Heart left ventricle (tissue), 16 donors: ENCODE measurements at places on chromosomes 2 and 18. TPM values are rescaled to one million over a fixed set of nuclear protein-coding genes. Genes with fewer than 3 reads are reported as not detected.

Gene PTPN18
- total RNA-seq, result 11.1 TPM

DNA sequence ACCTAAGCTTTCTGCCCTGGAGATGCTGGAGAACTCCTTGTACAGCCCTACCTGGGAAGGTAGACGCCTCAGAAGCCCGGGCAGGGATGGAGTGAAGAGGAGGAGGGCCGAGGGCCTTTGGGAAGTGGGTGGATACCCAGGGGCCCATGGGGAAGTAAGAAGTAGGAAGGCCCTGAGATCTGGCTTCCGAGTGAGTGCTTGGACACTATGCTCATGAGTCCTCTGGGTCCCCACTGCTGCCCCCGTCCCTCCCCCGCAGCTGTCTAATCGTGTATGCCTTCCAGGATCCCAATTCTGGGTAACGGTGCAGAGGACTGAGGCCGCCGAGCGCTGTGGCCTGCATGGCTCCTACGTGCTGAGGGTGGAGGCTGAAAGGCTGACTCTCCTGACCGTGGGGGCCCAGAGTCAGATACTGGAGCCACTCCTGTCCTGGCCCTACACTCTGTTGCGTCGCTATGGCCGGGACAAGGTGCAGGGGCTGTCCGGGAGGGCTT is 1.1 kb downstream of the DOK1 start:
- no peak for DNase-seq

- no peak for DNase-seq
Observed at GRCh38 chr2:54927085-54927750, 123.0 kb downstream of the RTN4 start.

- DNase-seq, result no peak
Observed at GRCh38 chr2:47265158-47265557, 110.0 kb upstream of the STPG4 start.

GRCh38 chr2:237153181-237153580 is 67.5 kb downstream of the COPS8 start:
- no peak for DNase-seq

DNA sequence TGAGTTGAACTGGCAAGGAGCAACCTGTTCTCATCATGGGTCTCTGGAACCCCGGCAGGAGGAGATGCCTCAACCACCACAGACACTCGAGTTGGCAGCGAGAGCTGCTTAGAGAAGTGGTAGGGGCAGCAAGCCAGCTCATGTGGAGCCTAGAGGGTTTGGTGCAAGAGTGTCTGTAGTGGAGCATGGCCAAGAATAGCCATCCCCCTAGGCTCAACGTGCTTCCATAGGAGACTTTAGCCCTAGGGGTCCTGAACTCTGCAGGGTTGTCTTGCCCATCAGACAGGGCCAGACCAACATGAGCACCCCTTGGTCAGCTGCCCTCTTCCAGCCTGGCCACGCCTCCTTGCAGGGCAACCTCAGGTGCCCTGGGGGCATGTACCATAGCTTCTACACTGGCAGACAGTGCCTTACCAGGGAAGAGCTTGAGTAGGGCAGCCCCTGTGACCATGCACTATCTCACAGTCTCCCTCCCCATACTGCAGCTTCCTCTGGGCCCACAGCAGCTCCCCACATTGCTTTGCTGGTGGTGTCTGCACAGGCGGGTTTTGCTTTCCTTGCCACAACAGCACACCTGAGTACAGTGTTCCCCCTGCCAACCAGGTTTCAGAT is 187.1 kb downstream of the EXOC6B start:
- peak; percentile 30 for DNase-seq

DNA sequence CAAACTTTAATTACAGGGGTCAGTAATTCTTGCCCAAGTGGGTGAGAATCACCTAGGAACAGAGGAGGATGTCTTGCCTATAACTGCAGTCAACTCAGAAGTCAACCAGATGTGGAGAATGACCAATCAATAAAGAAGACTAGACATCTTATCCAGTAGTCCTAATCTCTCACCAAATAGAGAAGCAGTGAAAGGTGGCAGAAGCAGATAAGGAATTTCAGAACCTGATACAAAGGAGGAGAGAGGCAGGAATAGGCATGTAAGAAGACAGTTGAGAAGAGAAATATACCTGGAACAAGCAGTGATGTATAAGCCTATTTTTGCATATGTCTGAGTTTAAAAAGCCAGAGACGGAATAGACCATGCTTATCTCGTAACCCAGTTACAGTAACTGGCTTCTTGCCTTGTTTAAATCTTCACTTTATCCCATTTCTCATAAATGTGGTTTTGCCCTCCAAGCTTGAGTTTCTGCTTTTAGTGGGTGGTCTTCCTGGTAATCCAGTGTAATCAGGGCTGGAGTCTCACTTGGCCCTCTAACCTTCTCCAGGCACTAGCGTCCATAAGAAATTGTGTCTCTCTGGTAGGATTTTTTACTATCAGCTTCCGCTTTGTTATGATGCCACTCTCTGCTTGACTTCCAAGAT is 401.0 kb downstream of the SUCLG1 start:
- DNase-seq, result no peak

Gene OTOS
- not detected for total RNA-seq

Gene SPATA3
- total RNA-seq, result not detected

Gene CHRNG
- total RNA-seq, result not detected

- DNase-seq, result no peak
Observed at GRCh38 chr2:44553456-44553855, 191.7 kb downstream of the CAMKMT start.

- DNase-seq, result no peak
Observed at GRCh38 chr2:37809525-37809924, 115.6 kb upstream of the RMDN2 start.

DNA sequence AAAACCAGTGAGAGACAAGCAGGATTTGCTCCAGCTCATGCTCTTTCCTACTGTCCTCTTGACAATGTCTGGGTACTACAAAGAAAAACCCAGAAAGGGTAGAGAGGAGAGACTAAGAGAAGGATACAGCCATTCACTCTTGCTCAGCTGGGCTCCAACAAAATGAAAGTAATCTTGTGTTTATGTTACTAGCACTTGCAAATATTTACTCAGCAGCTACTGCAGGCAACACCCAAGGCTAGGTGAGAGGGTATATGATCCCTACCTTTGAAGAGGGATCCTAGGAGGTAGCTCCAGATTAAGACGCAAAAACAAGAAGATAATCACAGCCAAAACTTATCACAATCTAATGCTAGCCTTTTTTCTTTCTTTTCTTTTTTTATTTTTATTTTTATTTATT is 329.6 kb upstream of the ACVR2A start:
- DNase-seq, result no peak

DNA sequence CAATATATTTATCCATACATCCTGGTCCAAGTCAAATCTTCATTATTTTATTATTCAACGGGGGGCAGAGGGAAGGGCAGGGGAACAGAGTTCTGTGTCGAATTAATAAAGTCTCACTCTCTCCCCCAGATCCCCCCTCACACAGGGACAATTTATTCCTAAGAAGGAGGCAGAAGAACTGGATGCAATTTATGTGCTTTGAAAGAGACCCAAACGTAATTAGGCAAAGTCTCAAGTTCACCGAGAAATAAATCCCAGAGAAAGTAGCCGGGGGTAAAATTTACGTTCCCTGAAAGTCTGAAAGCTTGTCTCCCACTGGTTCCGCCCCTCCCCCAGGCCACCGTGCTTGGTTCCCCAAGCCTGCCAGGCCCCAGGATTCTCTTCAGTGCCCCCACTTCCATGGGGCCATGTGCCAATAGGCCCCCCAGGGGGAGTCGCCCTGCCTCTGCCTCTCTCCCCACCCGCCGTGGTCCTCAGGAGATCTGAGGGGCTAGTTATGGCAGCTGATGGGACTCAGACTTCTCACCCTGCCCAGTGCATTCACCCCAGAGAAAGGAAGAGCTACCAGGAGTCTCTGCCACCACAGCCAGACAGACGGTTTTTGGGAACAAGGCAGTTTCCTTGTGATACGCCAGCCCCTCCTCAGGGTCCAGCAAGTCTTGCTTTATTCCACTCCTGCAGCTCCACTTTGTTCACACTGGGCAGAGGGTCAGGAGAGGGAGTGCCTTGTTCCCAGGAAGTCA is 215.5 kb downstream of the CYP26B1 start:
- DNase-seq, result peak; percentile 3

DNA sequence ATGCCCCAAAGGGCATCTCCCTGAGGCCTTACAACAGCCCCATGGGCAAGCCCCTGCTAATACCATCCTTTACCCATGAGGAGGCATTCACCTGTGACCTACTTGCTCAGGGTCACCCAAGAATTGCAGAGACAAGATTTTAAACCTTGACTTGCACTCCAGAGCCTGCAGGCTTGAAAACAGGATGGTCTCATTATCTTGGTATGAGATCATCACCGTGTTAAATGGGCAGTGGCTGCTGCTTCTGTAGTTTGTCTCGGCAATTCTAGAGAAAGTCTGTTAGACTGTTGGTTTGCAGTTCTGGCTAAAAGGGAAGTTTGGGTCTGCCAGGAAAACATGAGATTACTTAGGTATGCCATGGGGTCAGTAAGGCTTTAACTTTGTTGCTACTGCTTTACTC is 698.9 kb downstream of the GALR1 start:
- DNase-seq, result no peak
